ENCODE measurements at places on chromosomes 5 and 9.

DNA sequence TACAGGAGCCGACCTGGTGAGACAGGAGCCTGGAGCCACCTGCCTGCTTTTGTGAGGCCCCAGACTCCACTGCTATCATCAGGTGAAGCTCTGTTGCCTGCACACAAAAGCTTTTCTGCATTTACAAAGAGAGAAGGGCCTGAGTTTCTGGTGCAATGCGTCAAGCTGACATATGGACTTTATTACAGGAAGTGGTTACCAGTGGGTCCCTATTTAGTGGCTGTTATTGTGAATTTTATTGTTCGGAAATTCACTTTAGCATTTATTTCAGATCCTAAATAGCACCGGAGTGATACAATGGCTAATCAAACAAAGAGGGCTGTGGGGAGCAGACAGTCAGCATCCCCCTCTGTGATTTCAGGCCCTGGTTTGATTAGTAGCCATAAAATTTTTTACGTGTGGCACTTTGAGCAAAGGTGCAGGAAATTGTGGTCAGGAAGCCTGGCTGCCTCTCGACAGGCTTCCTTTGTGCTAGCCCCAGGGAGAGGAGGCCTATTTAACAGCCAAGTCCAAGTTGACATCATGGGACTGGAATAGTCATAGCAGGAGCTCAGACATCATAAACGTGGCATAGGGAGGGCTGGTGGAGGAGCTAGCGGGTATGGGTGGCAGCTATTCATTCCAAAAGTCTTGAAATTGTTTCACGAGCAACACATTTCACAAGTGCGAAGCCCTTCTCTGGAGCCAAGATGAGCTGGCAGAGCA is 8.4 kb downstream of the TGFBI start:
- no peak for DNase-seq

DNA sequence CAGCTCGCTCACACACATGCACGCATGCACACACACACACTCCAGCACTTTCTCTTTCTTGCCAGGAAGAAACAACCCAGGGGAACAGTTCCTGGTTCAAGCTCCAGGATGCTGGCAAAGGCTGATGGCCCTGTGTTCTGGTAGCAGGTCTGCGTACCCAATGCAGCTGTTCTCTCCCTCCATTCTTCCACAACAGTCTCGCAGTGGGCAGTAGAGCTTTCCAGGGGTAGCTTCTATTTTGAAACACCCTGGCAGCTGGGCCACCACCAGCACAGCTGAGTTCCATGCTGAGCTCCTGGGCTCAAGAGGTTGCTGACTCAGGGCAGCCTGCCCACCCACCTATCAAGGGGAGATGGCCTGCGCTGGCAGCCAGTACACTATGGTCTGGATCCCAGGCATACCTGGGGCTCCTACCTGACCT is 4.7 kb downstream of the VDAC1 start:
- DNase-seq = no peak

GRCh38 chr5:41722359-41722950 is 147.8 kb downstream of the OXCT1 start:
- DNase-seq = no peak

GRCh38 chr5:154797762-154798161 is 42.6 kb downstream of the LARP1 start:
- DNase-seq = no peak
